Stimulated activated CD4-positive, alpha-beta T cell treated with anti-CD3 and anti-CD28 coated beads, Interleukin-1b, Interleukin-23, amount 100 ng/mL, for 24 hours (primary cell): ENCODE measurements at places on chromosomes 4 and X.

- DNase-seq, result no peak
Observed at GRCh38 chr4:2937146-2937857, 25.9 kb downstream of the NOP14 start.

- DNase-seq, result no peak
Observed at GRCh38 chr4:152634110-152634760, 45.6 kb downstream of the TMEM154 start.

GRCh38 chr4:160835789-160836188, 1328.0 kb downstream of the FSTL5 start:
- no peak for DNase-seq

GRCh38 chr4:177070533-177071058, 239.1 kb upstream of the NEIL3 start:
- no peak for DNase-seq

DNA sequence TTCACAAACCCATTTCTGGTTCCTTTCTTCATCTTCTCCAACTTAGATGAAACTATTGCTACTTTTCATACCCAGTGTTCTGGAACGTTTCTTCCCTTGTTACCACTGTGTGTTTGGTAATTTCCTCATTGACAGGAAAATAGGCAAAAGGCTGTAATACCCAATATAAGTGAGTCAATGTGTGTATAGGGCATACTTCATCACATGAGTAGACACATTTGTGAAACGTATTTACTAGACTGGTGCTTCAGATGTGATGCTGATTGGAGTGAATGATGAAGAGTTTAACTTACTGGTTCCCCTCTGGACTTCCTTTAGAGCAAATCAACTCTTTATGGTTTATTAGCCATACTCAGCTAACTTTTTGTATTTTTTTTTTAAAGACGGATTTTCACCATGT, 195.1 kb upstream of the ATP6AP2 start:
- no peak for DNase-seq

- DNase-seq, result no peak
Observed at GRCh38 chrX:34365471-34365870, 233.4 kb upstream of the FAM47A start.

- no peak for DNase-seq
Observed at GRCh38 chrX:55451626-55451989, 319 bp upstream of the MAGEH1 start.

GRCh38 chrX:41475191-41475590, 28.0 kb downstream of the NYX start:
- DNase-seq, result no peak

DNA sequence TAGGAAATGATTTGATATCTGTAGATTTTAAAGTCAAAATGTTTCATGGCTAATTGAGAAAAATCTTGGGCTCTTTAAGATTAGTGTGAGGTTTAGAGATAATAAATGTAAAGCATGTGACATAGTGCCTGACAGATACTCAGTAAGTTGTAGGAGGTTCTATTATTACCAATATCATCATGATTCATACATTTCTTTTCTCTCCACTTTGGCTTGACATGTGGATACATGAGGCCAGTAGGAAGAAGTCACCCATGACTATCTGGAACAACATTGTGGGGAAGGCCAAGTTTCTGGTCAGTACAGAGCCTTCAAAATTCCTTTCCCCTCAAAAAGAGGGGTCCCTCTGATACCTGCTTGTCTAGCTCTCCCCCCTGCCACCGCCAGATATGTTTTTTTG, 91.2 kb upstream of the SORBS2 start:
- DNase-seq, result no peak

DNA sequence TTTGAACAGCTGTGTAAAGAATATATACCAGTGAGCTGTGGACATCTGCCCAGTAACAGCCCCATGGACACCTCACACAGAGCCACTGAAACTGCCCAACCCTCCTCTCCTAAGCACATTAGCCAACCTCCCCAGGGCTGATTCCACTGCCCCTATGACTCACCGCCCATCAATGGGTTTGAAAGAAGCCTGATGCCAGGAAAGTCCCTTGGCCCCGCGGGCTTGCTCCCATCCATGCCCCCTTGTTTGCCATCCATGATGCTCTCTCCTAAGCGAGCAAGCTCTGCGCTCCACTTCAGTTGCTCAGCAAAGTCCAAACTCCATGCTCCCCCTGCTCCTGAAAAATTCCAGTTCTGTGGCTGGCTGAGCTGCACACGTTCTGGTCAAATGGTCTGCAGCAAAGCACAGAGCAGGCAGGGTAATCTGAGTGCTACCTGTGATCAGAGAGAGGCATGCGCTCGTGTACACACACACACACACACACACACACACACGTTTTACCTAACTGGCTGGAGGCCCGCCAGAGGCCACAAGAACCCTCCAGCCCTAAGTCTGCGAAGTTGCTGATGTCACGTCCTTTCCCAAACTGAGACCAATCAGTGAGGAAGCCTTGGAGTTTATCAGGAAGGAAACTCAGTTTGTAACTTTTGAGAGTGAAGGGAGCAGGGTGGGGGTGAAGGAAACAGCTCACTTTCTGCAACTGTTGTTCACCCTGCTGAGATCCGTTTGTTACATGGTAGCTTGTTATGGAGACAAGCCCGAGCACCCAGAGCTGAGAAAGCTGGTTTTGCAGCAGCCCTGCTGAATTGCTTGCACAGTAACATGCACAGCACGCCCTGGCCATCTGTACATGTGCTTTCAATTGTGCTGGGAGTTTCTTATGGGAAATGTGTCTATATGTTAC, at the start of gene ASB9:
ASB9 (minus strand) TSS at position 466 of the 904 bp plus-strand sequence; CDS start at position 257, 209 bp downstream.
- DNase-seq, result no peak

DNA sequence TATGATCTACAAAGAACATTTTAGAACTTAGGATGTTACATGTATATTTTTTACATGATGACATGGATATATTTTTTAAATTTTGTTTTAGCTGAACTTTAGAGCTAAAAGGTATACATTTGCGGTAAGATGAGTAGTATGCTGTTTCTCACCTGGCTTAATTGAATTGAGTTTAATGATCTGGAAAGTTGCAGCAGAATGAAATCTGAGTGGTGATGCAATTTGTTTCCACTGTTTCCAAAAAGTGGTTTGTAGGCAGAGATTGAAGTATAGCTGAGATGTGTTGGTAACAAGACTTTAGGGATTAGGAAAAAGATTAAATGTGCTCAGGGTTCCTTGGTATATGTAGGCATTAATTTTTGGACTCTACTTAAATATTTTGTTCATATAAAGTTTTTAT, 68.1 kb downstream of the HPF1 start:
- DNase-seq, result no peak

- no peak for DNase-seq
Observed at GRCh38 chrX:134692233-134692632, 34.0 kb upstream of the PLAC1 start.

DNA sequence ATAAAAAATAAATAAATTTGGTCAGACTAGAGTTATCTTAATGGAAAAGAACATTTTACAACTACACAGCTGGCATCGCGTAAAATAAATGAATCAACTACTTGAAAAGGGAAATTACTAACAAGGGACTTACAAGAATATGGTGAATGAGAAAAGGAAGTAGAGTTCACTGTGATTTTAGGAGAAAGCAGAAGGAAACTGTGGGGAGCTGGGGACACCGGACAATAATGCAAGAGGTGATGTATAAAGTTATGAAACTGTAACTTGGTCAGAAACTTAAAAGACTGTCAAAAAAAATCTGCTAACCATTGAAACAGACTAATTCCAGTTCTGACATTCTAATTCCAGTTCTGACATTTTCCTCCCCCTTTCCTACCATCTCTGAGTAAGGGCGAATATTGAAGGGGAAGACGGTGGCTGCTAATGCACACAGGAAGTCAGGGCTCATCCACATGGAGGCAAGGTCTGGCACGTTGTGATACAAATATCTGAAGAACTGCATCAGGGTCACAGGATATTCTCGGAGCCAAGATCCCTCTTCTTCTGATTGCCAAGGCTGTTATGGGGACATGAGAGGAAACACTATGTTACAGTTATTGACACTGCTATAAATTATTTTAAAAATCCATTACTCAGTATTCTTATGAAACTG, 170.5 kb downstream of the CDS1 start:
- DNase-seq, result no peak

GRCh38 chr4:84622959-84623358, 40.0 kb downstream of the CDS1 start:
- DNase-seq, result no peak

DNA sequence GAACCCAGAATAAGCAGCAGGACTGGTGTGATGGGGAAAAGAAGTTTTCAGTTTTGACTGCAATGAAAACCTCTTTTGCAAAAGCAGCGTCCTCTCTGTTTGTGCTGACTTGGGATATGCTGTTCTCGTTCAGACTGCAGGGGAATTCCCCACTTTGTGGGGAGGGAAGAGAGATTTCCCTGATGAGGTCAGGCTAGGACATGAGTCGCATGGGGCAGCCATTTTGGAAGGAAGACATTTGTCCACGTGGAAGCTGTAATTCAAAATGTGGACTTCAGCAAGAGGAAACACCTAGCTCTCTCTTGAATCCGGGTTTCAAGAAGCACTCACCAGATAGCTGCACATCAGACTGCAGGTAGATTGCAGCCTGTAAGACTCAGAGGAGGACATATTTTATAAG, 39.3 kb downstream of the ING2 start:
- no peak for DNase-seq

- DNase-seq, result no peak
Observed at GRCh38 chr4:153791746-153792617, 3.1 kb upstream of the SFRP2 start.

DNA sequence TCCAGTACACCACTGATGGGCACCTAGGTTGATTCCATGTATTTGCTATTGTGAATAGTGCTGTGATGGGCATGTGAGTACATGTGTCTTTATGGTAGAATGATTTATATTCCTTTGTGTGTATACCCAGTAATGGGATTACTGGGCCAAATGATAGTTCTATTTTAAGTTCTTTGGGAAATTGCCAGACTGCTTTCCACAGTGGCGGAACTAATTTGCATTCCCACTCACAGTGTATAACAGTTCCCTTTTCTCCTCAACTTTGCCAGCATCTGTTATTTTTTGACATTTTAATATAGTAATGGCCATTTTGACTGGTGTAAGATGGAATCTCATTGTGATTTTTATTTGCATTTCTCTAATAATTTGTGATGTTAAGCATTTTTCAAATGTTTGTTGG, 25.9 kb downstream of the CC2D2A start:
- DNase-seq, result no peak

GRCh38 chrX:119655125-119655524, 37.8 kb downstream of the SEPTIN6 start:
- DNase-seq, result no peak

GRCh38 chr4:43133566-43133965, 241.1 kb downstream of the GRXCR1 start:
- DNase-seq, result no peak

DNA sequence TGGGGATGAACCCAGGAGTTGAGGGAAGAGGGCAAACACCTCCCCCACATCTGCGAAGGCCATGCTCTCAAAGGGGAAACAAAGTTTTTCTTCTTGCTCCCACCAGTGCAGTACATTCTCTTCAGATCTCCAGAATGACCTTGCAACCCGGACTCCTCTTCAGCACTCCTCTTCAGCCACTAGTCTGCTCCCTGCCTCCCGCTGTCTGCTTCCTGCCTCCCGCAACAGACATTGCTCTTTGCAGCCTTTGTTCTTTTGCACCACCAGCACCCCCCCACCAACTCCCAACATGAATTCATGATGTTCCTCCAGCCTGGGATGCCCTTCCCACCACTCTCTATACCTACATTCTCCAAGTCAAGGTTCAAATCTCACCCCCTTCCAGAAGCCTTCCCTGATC, 32.1 kb downstream of the UTP14A start:
- no peak for DNase-seq

GRCh38 chr4:20408611-20409010, 156.9 kb downstream of the SLIT2 start:
- DNase-seq, result no peak

- DNase-seq, result no peak
Observed at GRCh38 chr4:55933611-55934010, 15.1 kb upstream of the CEP135 start.

DNA sequence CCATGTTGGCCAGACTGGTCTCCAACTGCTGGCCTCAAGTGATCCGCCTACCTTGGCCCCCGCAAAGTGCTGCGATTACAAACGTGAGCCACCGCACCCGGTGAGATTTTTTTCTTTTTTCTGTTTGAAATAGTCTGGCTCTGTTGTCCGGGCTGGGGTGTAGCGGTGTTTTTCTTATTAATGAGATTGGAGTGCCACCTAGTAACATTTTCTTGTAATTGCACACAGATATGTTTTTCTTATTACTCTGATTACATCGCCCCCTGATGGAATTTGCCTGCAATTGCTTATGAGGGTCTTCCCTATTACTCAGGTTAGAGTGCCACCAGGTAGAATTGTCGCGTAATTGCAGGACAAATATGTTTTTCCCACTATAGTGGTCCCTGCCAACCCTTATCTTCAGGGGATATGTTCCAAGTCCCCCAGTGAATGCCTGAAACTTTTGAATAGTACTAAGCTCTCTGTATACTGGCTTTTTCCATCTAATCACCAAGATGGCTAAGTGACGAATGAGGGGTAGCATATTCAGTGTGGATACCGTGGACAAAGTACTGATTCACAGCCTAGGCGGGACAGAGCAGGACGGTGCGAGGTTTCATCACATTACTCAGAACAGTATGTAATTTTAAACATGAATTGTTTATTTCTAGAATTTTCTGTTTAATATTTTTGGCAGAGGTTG, 8.6 kb upstream of the PDHA1 start:
- no peak for DNase-seq
